ENCODE measurements at places on chromosomes 2 and 18. TPM values are rescaled to one million over a fixed set of nuclear protein-coding genes. Genes with fewer than 3 reads are reported as not detected.

REV1 gene
- total RNA-seq, result 83.9 TPM

EN1 gene
- not detected for total RNA-seq

- DNase-seq, result no peak
Measured at GRCh38 chr2:5433855-5434254, 258.3 kb upstream of the SOX11 start.

DNA sequence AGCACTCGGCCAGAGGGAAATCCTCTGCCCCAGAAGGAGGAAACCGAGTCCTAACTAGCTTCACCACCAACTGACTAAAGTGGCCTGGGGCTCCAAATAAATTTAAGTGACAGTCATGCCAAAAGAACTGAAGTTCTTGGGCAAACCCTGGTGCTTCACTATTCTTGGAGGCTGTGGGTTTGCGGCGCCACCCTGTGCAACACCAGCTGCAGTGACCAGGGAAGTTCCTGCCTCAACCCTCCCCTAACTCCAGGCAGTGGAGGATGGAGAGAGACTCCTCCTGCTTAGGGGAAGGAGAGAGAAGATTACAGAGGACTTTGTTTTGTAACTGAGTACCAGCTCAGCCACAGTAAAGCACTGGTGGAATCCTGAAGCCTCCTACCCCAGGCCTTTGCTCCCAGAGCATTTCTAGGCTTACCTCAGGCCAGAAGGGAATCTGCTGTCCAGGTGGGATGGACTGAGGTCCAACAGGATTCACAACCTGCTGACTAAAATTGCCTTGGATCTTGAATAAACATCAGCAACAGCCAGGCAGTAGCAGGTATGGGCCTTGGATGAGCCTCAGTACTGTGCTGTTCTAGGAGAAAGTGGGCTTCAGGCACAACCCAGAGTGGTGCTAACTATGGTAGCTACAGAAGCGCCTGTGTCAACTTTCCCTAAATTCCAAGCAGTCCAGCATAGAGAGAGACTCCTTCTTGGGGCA lies 29.4 kb upstream of the BMP10 start:
- no peak for DNase-seq

- no peak for DNase-seq
Measured at GRCh38 chr2:79011496-79011895, 14.0 kb upstream of the REG3G start.

DNA sequence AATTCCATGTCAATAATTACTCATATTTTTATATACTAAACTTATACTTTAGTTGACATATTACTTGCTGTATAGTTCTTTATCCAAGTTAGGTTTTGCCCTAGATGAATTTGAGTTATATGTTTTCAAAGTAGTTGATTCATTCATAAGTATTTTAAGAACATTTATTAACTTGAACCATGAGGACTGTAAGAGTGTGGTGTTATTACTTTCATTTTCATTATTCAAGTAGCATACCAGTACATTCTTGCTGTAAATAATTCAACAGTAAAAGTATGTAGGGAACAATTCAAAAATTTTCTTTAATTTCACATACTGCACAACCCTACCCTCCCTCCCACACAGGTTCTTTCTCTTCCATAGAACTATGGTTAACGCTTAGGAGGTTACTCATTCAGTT lies 75.4 kb downstream of the ANKRD12 start:
- DNase-seq, result no peak
